Activated naive CD4-positive, alpha-beta T cell treated with anti-CD3 and anti-CD28 coated beads, Interleukin-2, amount 50 U/mL, for 72 hours (primary cell): ENCODE measurements at places on chromosomes 13 and 19. TPM values are rescaled to one million over a fixed set of nuclear protein-coding genes. Genes with fewer than 3 reads are reported as not detected.

DNA sequence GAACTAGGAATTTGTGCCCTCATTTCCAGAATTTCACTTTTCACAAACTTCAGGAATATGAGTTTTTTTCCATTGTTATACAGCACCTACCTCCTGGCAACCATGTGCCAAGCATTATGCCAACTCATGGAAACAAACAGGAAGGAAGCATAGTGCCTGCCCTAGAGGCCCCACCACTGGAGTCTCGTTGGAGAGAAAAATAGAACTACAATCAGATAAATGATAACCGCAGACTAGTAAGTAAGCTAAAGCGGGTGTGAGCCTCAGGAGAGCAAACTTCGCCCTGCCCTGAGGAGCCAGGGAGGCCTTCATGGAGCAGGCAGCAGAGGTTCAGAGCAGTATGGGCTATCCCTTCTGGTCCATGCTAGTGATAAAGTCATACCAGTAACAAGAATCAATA lies 75.9 kb downstream of the FRY start:
- DNase-seq = no peak

- no peak for DNase-seq
Observed at GRCh38 chr13:44088991-44089413, 209.3 kb downstream of the LACC1 start.

- DNase-seq = no peak
Observed at GRCh38 chr13:42102961-42103865, 54.8 kb downstream of the DGKH start.

DNA sequence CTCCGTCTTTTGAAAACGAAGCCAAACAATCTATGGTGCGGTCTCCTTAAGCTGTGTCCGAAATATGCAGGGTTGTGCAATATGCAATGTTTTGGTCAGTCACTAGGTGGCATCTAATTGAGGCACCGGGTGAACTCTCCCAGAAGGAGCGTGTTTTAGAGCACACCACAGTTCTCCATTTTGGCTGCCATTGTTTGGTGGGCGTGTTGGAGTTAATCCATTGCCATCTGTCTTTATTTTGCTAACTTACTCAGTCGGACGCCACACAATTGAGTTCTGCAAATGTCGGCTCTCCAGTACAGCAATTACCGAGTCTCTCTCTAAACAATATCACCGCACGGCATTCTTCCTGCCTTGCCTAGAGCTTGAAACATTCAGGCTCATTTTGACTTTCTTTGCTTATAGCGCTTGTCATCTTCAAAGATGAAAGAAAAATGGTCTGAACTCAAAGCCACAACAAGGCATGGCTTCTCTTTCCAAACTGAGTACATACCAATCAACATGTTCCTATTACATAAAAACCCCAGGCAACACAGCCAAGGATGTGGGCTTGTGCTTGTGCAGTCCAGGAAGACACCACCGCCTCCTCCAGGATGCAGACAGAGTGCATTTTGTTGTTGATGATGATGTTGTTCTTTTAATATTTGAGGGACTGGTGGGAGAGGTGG lies 182.0 kb upstream of the SERP2 start:
- no peak for DNase-seq

GRCh38 chr19:57027360-57027759 lies 92.4 kb upstream of the USP29 start:
- no peak for DNase-seq

DNA sequence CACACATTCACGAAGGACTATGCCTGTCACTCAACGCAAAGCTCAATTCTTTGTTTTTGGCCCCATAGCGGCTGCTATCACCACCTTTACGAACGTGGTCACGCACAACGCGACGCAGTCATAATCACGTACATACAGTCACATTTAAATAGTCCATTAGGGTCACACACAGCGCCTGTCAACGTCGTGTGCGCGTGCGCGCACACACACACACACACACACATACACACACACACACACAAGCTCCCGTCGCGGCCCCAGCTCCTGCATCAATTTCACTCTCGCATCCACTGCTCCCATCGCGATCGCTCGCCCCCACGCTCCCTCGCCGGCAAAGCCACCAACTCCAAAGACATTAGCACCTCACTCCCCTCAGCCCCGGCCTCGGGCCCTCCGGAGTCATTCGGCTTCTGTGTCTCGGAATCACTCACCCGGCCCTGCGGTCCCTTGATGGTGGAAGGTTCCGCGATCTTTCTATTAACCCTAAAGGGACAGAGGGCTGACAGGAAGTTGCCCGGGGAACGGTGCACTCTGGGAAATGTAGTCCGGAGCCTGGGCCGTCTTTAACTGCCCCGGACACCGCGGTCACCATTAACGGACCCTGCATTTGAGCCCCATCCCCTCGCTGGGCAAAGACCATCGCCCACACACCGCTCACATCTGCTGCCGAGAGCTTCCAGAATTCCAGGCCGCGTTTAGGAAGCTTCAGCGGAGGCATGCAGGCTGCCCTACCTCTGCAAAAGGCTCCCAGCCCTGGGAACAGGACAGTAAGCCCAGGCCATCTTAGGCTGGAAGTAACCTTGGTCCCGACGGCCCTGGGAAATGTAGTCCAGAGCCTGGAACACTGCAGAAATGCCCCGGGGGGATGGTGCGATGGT lies at the start of gene ZNF790:
Gene ZNF790 (minus strand): TSS at position 482 of the 878 bp plus-strand sequence. CDS start 12,768 bp downstream, outside the sequence.
- DNase-seq = peak; percentile 85

GRCh38 chr13:91318886-91319285 lies 28.6 kb upstream of the MIR17HG start:
- DNase-seq = no peak

DNA sequence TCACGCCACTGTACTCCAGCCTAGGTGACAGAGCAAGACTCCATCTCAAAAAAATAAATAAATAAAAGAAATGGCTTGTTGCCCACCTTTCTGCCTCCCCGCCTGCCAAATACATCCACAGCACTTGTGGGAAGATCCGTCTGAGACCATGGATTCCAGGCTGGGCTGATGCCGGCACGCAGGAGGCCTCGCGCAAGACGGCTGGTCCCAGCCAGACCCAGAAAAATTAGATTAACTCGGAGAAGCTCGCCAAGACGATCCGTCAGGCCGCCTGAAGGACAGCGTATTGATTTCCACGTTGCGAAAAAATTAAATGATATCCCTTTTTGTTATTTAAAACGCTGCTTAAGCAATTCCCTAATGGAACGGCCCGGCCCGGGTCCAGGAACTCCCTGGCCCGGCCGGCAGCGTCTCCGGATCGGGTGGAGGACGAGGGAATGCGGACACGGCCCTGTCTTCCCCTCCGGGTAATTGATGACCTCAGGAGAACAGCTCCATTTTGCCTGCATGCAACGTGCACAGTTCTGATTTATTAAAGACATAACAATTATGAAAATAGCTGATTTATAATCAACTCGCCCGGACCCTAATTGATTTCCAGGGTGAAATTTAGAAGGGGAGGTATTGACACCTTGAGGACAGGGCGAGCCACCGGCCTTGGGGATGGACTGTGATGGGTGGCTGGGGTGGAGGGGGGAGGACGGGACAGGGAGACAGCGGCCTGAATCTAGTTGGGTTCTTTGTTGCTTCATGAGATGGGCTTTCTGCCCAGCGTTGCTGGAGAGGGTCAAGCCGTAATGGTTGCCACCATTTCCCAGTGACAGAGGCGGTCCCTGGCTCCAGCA lies 52.1 kb downstream of the ZNRF4 start:
- DNase-seq = no peak

DNA sequence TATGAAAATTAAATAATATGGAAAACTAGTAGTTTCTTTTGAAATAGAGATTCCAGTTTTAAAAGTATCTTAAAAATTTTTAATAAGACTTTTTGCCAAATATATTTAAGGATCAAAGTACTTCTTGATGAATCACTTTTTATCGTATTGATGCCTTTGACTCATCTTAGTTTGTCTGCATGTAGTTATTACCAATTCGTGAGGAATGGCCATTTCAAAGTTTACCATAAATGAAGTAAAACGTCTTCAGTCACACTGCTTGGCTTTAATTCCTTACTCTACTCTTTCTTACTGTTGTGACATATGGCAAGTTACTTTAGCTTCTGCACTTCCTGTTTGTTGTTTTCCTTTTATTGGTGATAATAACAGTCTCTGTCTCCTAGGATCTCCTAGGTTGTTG lies 38.3 kb downstream of the NDFIP2 start:
- DNase-seq = no peak

- DNase-seq = no peak
Observed at GRCh38 chr13:99218126-99218525, 17.5 kb downstream of the UBAC2 start.

- DNase-seq = no peak
Observed at GRCh38 chr13:30276178-30276577, 31.2 kb downstream of the KATNAL1 start.

The KIR2DL1 gene
- total RNA-seq = not detected

The PNKP gene
- total RNA-seq = 90.6 TPM

The APOC4 gene
- not detected for total RNA-seq

The TUBA3C gene
- total RNA-seq = not detected

The DZIP1 gene
- 0.29 TPM for total RNA-seq

The PCDH9 gene
- 0.16 TPM for total RNA-seq

The PEX11G gene
- total RNA-seq = 0.74 TPM

The ZNF665 gene
- total RNA-seq = 4.4 TPM

The APLP1 gene
- 2.9 TPM for total RNA-seq

The CYP4F2 gene
- total RNA-seq = 0.43 TPM
